ENCODE measurements at places on chromosomes 6 and 20. TPM values are rescaled to one million over a fixed set of nuclear protein-coding genes. Genes with fewer than 3 reads are reported as not detected.

GRCh38 chr20:54566031-54566688 is 90.8 kb downstream of the DOK5 start:
- no peak for DNase-seq

The TMEM30A gene
- 236 TPM for total RNA-seq

DNA sequence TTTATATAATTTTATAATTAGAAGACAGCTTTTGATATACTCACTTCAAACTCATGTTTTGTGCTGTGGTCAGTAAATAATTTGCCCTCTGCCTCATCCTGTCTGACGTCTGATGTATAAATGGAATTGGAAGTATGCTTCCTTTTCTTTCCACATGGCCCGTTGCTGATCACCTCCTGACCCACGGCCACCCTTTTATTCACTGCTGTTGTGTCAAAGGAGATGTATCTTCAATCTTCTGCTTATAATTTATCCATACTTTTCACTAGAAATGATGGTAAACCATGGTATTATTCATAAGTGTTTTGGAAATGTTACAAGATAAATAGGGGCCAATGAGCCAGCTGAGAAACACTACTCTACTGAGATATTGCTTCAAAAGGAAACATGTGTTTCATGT is 841.8 kb downstream of the PHF3 start:
- DNase-seq = peak; percentile 3

DNA sequence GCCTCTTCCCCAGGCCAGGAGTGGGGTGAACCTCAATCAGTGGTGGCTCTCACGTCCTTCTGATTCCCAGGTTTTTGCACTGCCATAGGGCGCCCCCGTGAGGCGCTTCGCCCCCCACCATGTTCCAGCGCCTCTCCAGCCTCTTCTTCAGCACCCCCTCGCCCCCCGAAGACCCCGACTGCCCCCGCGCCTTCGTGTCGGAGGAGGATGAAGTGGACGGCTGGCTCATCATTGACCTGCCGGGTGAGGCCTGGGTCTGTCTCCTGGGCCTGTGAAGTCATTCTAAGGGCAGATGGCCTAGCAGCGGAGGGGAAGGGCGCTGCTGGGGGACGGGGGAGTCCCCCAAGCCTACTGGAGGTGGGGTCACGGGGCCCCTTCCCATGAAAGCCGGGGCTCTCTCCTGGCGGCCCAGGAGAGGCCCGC is 4.5 kb downstream of the TP53INP2 start:
- DNase-seq = peak; percentile 53

- peak; percentile 46 for DNase-seq
Observed at GRCh38 chr20:7113577-7114466, 346.3 kb downstream of the BMP2 start.

DNA sequence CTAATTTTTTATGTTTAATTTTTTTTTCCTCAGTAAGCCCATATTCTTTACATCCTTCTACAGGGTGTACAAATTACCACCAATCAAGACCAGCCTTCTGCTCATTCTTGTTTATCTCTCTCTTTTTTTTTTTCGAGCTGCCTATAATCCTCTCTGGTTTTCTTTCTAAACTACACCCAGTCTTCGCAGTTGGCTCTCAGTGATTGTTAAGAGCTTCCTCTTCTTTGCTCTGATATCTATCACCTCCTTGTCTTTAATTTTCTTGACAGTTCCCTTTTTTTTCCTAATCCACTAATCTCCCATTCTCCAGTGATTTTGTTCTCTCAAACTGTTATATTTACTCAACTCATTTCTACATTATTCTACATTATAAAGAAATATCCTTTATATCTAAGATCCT is 38.5 kb upstream of the PTPRK start:
- DNase-seq = no peak

DNA sequence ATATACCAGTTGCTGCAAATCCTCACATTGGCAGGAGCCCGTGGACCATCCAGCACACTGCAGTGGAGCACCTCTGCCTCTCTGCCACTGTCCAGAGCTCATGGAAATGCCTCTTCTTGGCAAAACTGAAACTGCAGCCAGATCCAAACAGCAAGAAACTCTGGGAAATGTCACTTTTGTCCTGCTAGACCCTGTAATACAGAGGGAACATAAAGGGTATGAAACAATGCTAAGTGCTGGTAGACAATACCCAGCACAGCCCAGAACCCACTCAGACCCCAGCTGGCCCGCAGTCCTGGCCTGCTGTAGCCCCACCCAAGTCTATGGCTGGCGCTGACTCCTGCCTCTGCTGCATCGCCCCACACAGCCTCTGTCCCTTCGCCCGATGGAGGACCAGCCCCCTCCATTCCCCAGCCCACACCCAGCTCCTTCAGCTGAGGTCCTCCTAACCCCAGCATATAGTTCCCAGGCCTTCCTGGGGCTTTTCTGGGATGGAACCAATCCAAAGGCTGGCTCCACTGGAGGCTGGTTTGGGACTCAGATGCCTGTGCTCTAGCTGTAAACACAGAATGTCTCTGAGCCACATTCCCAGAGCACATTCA is 242.5 kb downstream of the LRFN2 start:
- no peak for DNase-seq

The ZC2HC1B gene
- total RNA-seq = not detected

GRCh38 chr20:6583134-6583738 is 184.2 kb upstream of the BMP2 start:
- peak; percentile 50 for DNase-seq

DNA sequence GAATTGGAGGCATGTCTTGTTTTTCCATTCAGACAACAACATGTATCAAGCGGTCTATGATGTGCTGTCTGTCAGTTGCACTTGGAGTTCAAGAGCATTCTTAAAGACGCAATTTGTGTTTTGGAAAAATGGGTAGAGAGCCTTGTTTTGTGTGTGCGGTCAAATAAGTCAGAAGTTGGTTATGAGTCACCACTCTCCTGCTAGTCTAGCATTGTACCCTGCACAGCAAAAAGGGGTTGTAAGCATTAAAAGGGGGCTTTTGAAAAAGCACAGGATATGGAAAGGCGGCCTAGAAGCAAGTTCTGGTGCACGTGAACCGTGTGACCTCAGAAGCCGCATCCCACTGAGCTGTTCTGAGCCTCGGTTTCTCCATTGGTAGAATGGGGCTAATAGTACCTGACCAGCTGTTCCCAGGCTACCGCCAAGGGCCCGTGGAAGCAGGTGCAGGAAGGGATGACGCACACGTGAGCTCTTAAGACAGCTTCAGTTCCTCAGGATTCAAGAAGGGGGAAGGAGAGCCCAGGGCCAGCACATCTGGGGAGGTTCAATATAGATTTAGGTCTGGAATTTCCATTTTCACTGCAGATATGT is 61.6 kb upstream of the SNX9 start:
- DNase-seq = peak; percentile 82

The PHACTR1 gene
- 0.43 TPM for total RNA-seq

The GHRH gene
- not detected for total RNA-seq

The KCNK16 gene
- not detected for total RNA-seq

The WFDC12 gene
- total RNA-seq = not detected

DNA sequence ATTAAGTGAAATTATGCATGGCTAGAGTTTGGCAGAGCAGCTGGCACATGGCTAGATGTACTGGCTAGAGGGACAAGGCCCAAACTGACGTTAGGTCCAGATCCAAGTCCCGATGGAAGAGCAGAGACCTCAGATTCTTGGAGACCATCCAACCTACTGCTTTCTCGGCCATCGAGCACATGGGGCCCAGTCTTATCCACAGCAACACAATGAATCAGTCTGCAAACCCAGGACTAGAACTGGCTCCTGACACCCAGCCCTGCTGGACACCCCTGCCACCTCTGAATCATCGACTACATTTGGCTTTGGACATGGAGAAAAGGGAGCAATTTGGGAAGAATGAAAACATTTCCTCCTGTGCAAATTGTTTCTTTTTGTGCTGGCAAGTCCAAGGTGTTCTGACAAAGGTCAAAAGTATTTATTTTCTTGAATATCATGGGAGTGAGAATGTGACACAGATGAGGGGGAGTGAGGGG is 23.9 kb upstream of the YWHAB start:
- peak; percentile 40 for DNase-seq

GRCh38 chr6:1798303-1798964 is 188.7 kb downstream of the FOXC1 start:
- no peak for DNase-seq

The RFX6 gene
- not detected for total RNA-seq

DNA sequence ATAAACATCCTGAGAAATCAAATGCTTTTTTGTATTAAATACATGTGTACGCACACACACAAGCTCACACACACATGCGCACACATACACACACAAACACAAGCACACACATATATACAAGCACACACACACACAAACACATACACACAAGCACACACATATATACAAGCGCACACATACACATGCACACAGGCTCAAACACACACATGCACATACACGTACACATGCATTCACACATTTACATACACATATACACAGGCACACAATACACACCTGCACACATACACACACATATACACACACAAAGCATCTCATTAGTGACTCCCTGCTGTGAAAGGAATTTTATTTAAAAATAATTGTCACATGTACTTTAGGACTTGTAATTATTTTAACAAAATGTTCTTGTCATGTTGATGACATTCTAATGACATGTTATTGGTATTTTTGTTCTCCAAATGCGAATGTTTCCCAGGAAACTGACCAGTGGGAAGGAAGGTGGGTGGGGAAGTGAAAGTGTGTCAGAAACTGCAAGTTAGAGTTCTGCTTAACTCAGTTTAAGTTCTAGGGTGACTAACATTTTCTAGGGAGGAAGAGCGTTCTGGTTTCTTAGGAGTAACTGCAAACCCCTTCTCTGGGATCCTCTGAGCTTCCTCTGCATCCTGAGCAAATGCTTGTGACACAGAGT is 113.9 kb upstream of the ZNF217 start:
- DNase-seq = peak; percentile 39

GRCh38 chr6:41713650-41714291 is 21.6 kb downstream of the TFEB start:
- DNase-seq = no peak

- DNase-seq = no peak
Observed at GRCh38 chr6:52620055-52620905, 43.4 kb upstream of the TRAM2 start.

- DNase-seq = no peak
Observed at GRCh38 chr6:63724721-63725120, 89.1 kb downstream of the PHF3 start.

GRCh38 chr6:134521116-134521501 is 203.2 kb upstream of the SGK1 start:
- DNase-seq = no peak

- no peak for DNase-seq
Observed at GRCh38 chr6:63814459-63814858, 178.9 kb downstream of the PHF3 start.

The SSTR4 gene
- not detected for total RNA-seq

GRCh38 chr20:25324412-25324811 is 66.2 kb downstream of the ABHD12 start:
- DNase-seq = no peak

The HUS1B gene
- 1.9 TPM for total RNA-seq

GRCh38 chr20:4064144-4064909 is 49.0 kb upstream of the RNF24 start:
- DNase-seq = peak; percentile 95

The FAM110A gene
- 5.2 TPM for total RNA-seq

GRCh38 chr20:9993137-9993536 is 41.6 kb upstream of the ANKEF1 start:
- no peak for DNase-seq

DNA sequence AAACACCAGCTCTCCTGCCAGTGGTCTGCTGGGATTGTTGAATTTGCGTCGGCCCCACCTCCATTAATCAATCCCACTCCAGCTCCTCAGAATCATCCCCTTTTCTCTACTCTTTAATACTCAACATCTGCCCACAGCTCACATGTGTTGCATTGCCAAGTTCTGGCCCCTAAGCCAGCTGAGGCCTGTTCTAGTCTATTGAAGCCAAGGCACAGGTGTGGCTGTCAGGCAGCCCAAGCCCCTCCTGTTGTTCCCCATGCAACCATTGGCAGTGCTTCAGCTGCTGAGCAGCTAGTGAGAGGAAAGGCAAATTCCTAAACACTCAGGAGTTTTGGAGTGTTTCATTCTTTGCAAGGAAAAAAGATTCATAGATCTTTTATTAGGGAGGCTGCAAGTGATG is 128.0 kb upstream of the NT5E start:
- no peak for DNase-seq

DNA sequence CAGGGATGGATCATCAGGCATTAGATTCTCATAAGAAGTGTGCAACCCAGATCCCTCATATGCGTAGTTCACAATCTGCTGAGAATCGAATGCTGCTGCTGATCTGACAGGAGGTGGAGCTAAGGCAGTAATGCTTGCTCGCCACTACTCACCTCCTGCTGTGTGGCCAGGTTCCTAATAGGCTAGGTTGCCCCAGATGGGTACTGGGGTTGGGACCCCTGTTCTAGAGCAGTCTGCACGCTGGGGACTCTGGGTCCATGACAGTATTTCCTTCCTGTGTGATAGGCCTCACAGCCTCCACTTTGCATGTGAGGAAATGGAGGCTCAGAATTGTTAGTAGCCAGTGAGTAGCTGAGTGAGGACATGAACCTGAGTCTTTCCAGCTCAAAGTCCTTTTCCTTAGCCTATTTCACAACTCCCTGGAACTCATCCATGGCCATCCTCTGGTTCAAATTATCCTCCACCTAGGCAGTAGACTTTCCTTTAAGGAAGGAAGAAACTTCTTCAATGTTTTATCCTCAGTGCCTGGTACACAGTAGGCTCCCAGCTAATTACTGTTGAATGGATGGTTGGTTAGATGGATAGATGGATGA is 117.2 kb downstream of the SYCP2 start:
- no peak for DNase-seq

DNA sequence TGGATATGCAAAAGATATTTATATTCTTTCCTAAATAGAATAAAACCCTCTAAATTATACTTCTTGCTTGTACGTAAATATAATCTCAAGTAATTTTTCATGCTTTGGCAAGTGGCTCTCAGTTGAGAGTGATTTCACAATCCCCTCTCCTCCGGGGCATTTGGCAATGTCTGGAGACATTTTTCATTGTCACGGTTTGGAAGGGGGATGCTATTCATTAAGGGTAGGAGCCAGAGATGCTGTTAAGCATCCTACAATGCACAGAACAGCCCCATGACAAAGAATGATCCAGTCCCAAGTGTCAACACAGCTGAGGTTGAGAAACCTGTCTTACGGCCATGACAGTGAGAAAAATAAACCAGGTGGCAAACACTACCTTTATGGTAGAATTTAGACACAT is 75.7 kb downstream of the AGPAT4 start:
- peak; percentile 50 for DNase-seq

GRCh38 chr6:43966374-43966658 is 160.9 kb downstream of the MRPL14 start:
- no peak for DNase-seq

GRCh38 chr6:154872542-154873114 is 122.5 kb upstream of the TIAM2 start:
- no peak for DNase-seq

All from fibroblast of villous mesenchyme (primary cell).